Effector CD8-positive, alpha-beta T cell (primary cell): ENCODE measurements at places on chromosomes 4 and X.

DNA sequence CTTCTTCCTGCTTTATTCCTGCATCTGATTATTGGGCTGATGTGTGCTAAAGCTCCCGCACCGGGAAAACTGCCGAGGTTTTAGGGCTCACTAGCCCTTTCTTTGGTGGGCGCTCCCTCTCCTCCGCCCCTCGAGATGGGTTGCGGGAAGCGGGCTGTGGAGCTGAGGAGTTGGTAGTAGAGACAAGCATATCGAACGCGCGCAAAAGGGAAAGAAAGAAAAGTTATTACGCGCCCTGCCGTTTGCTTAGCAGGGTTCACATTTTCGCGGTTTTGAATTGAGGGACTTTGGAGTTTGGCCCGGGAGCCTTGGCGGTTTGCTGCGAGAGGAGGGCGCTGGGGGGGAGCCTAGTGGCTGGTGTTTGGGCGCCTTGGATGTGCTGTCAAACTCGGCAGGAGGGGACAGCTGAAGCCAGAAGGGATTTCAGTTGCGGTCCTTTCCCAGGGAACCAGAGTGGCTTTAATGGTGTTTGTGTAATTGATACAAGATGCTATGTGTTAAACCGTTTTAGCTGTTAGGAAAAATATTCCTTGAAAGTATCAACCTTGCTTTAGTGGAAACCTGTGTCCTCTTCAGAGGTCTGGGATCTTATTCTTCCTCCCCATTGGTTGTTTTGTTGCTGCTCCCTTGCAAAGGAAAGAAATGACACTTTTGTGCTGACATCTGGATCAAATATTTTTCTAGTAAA is 1.1 kb downstream of the GAB1 start:
- DNase-seq, result no peak

DNA sequence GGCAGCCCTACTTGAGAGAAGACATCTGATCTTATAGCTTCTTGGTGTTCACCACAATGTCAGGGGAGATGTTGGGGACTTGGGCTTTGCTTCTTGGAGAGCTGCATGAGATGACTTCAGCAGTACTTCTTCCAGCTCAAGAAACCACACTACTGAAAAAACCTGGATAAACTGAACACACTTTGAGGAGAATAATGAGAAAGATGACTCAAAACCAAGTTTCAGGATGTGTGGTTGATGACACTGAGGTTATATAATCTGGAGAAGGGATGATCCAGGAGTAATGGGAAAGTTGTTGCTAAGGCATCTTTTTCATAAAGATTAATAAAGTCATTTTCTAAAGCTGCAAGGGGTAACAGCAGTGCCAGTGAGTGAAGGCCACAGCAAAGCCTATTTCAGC is 58.4 kb upstream of the PNPLA4 start:
- DNase-seq, result no peak

- DNase-seq, result no peak
Observed at GRCh38 chr4:83947830-83948193, 411.9 kb downstream of the GPAT3 start.

DNA sequence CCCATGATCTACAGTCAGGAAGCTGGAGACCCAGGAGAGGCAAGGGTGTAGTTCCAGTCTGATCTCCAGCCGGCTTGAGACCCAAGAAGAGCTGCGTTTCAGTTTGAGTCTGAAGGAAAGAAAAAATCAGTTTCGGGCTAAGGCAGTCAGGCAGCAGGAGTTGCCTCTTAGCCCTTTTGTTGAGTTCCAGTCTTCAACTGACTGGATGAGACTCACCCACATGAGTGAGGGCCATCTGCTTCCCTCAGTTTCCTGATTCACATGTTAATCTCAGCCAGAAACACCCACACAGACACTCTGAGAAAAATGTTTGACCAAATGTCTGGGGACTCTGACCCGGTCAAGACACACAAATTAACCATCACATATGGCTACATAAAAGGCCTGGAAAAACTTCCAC is 73.6 kb upstream of the ELOVL6 start:
- DNase-seq, result no peak

DNA sequence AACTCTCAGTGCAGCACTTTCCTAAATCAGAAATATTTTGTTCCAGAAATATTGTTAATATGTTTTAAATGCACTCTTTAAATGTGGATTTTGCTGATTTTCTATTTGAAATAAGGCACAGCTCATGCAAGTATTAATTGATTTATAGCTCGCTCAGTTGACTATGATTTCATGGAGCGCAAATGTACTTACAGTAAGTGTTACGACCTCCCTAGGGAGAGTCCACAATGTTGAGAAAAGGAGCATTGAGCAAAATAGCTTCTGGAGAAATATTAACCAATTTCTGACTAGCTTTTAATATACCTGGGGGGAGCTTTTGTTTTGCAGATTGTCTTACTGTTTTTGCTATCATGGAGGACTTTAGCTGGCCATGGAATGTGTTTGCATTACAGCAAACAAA is 1687.5 kb downstream of the STIM2 start:
- DNase-seq, result no peak
